ENCODE measurements at places on chromosomes 4 and X. TPM values are rescaled to one million over a fixed set of nuclear protein-coding genes. Genes with fewer than 3 reads are reported as not detected.

- H3K27ac ChIP-seq = no peak overlapping the region
- H3K36me3 ChIP-seq = peaks cover 28% of the 10 kb centered on the region
- H3K4me1 ChIP-seq = no peaks in the 10 kb centered on the region
- DNase-seq = no peak
Measured at GRCh38 chrX:71239781-71240180, 14.2 kb downstream of the ZMYM3 start.

The SLC6A14 gene
- not detected for total RNA-seq

The S100P gene
- 1.3 TPM for total RNA-seq

DNA sequence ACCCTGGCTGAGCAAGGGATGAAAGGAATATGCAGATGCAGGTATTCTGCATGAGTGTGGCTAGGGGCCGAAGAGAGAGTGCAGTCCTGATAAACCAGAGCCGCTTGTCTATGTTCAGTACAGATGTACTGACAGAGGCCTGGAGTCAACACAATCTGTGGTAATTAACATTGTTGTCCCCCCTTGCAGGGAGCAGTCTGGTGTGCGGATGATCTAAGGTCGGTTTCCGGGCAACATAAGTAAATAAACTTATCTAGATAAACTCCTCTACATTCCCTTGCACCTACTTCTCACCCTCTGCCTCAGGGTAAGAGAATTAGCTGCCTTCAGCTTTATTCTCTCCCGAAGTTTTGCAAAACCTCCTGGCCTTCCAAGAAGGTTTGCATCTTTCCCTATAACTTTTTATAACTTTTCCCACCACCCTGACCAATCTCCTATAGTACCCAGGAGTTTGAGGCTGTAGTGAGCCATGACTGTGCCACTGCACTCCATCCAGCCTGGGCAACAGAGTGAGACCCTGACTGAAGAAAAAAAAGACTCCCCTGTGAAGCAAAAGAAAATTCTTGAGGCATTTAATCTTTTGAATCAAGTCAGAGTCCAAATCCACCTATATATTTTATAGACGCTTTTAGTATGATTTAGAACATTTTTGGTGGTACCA, 26.6 kb downstream of the SNX25 start:
- H3K36me3 ChIP-seq = peaks cover 10% of the 10 kb centered on the region
- no peak for DNase-seq

- H3K27ac ChIP-seq = no peak overlapping the region
- H3K4me1 ChIP-seq = peaks cover 7% of the 10 kb centered on the region
- H3K36me3 ChIP-seq = no peaks in the 10 kb centered on the region
Measured at GRCh38 chrX:13265549-13266132, 54.2 kb downstream of the ATXN3L start.

DNA sequence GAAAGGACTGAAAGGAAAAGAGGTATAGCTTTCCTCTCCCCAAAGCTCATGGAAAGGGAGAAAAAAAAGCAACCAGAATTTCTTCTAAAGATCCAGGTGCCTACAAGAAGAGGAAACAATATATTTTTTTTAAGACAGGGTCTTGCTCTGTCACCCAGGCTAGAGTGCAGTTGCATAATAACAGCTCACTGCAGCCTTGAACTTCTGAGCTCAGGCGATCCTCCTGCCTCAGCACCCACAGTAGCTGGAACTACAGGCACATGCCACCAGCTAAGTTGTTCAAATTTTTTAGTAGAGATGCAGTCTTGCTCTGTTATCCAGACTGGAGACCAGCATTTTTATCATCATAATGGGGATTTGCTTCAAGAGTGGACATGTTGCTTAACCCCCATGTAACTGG, 30.5 kb upstream of the BBS12 start:
- no peak overlapping the region for H3K4me3 ChIP-seq
- H3K36me3 ChIP-seq = peaks cover 4% of the 10 kb centered on the region
- H3K4me1 ChIP-seq = peaks cover 33% of the 10 kb centered on the region
- no peak for DNase-seq
- no peak overlapping the region for H3K27ac ChIP-seq

DNA sequence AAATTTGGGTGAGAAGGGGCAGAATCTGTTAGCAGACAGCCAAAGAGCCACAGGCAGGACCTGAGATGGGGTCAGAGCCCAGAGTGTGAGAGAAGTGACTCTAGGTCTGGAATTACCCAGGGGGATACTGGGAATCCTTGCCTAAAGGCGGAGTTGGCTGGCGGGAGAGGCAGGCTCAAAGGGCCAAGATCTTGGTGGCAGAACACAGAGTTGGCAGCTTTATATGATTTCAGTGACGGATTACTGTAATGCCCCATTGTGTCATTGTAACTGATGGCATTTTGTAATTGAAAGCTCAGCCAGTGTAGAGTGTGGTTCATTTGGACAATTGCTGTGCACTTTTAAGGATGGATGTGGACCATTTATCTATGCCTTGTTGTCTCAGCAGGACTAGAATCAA, 77.3 kb downstream of the SMIM20 start:
- no peak overlapping the region for H3K27ac ChIP-seq
- H3K36me3 ChIP-seq = no peaks in the 10 kb centered on the region
- H3K27me3 ChIP-seq = peaks cover 2% of the 10 kb centered on the region
- no peak overlapping the region for H3K4me3 ChIP-seq
- DNase-seq = peak; percentile 34

GRCh38 chr4:169665046-169665737, 44.8 kb downstream of the CLCN3 start:
- no peaks in the 10 kb centered on the region for H3K27me3 ChIP-seq
- H3K27ac ChIP-seq = peak overlapping the region; percentile 33
- H3K4me1 ChIP-seq = peaks cover 16% of the 10 kb centered on the region
- DNase-seq = no peak
- H3K36me3 ChIP-seq = peaks cover 24% of the 10 kb centered on the region

The GABRG1 gene
- not detected for total RNA-seq

DNA sequence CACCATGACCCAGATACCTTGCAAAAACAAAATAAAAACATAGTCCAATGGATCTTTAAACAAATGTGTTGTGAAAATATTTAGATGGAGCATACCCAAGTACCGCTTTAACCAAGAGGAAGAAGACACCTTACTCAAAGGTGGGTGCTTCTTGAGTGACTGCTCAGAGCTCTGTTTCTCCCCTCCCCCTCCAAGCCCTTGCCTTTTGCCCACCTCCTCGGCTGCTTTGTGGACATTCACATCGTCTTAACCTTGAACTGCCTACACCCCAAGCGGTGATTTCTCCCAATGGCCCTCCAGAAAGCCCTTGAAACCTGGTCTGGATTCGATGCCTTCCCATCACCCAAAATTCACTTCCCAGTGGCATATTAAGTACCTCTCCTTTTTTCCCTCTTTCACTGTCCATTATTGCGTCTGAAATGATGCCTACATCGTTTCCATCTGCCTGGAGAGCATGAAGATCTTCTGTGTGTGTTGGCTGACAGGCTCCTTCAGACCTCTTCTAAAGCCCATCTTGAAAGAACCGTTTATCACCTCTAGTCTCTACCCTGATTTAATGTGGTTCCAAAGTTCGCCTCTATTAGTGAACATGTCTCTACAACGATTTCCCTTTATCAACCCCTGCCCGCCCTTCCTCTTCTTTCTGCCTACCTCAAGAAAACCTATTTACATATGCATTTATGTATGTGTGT, 968 bp downstream of the GPRIN3 start:
- H3K4me3 ChIP-seq = peak overlapping the region; percentile 95
- H3K36me3 ChIP-seq = peaks cover 38% of the 10 kb centered on the region
- DNase-seq = peak; percentile 67
- H3K27ac ChIP-seq = peak overlapping the region; percentile 96
- H3K4me1 ChIP-seq = peaks cover 39% of the 10 kb centered on the region

GRCh38 chr4:48909697-48910096, 3.1 kb upstream of the OCIAD2 start:
- peaks cover 5% of the 10 kb centered on the region for H3K36me3 ChIP-seq
- H3K4me3 ChIP-seq = no peak overlapping the region
- DNase-seq = peak; percentile 68
- no peaks in the 10 kb centered on the region for H3K27me3 ChIP-seq
- H3K4me1 ChIP-seq = peaks cover 23% of the 10 kb centered on the region

- H3K4me3 ChIP-seq = no peak overlapping the region
- no peak overlapping the region for H3K27ac ChIP-seq
- no peaks in the 10 kb centered on the region for H3K27me3 ChIP-seq
- H3K4me1 ChIP-seq = peaks cover 4% of the 10 kb centered on the region
Measured at GRCh38 chrX:21863241-21863640, 7.5 kb downstream of the YY2 start.

The MAGEB1 gene
- total RNA-seq = not detected

The RS1 gene
- not detected for total RNA-seq

- H3K27me3 ChIP-seq = no peaks in the 10 kb centered on the region
- peaks cover 11% of the 10 kb centered on the region for H3K4me1 ChIP-seq
- no peak overlapping the region for H3K27ac ChIP-seq
- peaks cover 11% of the 10 kb centered on the region for H3K36me3 ChIP-seq
Measured at GRCh38 chrX:132206259-132206658, 13.0 kb downstream of the RAP2C start.

DNA sequence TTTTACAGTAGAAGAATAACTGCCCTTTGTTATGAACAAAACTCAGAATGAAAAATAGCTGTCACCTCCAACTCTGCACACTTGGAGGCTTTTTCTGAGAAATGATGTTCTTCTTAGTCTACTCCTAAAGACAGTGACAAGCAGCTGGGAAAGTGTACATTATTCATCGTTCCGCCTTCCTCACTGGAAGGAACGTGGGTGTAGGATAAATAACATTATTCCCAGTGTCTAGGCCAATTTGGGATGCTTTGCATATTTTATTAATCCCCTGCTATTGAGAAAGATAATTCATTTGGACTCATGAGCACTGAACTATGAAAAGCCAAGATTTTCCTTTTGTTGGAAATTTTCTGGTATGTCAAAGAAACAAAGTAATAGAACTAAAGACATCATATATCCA, 87.8 kb downstream of the VCX2 start:
- no peaks in the 10 kb centered on the region for H3K27me3 ChIP-seq
- H3K36me3 ChIP-seq = no peaks in the 10 kb centered on the region
- no peak for DNase-seq

DNA sequence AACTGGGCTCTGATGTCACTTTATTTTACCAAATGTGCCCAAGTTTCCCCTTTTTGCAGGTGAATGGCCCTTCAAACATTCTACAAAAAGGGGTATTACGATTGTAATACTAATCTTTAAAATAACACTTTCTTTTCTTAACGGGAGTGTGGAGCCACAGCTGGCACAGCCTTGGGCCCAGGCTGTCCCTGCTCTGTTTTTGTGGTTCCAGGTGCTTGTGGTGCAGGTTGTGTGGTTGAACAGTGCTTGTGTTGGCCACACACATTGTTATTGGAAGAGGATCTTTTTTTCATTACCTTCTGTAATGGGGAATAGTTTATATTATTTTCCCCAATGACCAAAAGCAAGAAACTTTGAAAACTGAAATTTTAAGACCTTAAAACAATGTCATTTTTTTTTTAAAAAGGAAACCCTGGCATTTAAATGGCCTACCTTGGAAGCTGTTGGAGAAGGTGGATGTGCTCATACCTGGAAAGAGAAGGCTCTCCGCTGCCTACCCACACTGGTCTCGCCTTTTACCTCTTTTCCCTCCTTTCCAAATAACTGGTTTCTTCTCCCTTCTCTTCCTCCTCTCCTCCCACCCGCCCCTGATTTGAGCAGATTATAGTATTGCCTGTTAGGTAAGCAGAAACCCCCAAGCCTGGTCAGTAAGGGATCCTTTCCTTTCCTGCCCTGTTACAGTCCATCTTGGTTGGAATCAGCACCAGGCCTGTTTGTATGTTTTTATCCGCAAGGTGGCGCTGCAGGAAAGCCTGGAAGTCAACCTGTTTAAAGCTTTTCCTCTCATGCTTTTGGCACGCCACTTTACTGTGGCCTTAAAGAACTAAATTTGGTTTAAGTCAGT, 28.6 kb downstream of the HADH start:
- H3K4me3 ChIP-seq = no peak overlapping the region
- DNase-seq = peak; percentile 85
- peaks cover 25% of the 10 kb centered on the region for H3K36me3 ChIP-seq
- no peaks in the 10 kb centered on the region for H3K27me3 ChIP-seq
- H3K27ac ChIP-seq = no peak overlapping the region

DNA sequence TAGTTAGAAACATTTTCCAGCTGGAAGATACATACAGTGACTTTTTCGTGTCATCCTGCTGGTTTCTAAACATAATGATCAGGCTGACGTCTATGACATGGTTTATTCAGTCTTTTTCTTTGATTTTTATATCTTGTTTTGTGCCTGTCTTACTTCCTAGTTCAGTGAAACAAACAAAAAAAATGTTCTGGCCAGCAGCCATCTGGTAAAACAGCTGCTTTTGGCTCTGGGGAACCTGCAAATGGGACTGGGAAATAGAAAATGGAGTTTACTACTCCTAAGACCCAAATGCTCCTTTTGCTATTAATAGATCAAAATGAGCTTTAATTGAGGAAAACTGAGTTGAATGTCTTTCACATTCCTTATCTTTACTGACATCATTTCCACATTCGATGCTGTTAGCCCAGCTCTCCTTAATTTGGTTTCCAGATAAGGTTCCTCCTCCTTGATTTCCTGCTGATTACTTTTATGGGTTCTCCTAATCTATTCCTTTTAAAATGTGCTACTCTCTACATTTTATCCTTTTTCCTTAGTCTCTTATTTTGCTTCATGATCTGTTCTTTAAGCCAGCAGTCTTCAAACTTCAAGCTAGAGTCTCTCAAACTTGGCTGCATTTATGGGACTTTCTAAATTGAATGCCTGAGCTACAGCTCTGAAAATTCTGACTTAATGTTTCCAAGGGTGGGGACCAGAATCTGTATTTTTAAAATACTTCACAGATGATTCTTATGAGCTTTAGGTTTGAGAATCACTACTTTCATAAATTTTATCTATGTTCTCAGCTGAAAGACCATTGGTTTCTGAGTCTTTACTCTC, 499.5 kb downstream of the ANKRD50 start:
- H3K4me3 ChIP-seq = no peak overlapping the region
- H3K36me3 ChIP-seq = no peaks in the 10 kb centered on the region

DNA sequence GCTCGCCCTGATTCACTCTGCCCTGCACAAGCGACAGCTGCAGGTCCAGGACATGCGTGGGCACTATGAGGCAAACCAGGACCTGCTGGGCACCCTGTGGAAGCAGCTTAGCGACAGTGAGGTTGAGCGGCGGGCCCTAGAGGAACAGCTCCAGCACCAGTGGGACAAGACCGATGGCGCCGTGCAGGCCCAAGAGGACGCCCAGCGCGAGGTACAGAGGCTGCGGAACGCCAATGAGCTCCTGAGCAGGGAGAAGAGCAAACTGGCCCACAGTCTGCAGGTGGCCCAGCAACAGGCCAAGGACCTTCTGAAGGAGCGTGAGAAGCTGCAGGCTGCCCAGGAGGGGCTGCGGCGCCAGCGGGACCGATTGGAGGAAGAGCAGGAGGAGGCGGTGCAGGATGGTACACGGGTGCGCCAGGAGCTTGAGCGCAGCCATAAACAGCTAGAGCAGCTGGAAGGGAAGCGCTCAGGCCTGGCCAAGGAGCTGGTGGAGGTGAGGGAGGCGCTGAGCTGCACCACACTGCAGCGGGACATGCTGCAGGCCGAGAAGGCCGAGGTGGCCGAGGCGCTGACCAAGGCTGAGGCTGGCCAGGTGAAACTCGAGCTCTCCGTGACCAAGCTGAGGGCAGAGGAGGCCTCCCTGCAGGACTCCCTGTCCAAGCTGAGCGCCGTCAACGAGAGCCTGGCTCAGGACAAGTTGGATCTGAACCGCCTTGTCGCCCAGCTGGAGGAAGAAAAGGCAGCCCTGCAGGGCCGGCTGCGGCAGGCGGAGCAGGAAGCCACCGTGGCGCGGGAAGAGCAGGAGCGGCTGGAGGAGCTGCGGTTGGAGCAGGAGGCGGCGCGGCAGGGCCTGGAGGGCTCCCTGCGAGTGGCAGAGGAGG, 12.8 kb downstream of the SMIM10L2A start:
- no peak overlapping the region for H3K4me3 ChIP-seq
- H3K27me3 ChIP-seq = peaks cover 4% of the 10 kb centered on the region
- H3K27ac ChIP-seq = no peak overlapping the region
- H3K4me1 ChIP-seq = peaks cover 13% of the 10 kb centered on the region

The FATE1 gene
- not detected for total RNA-seq

GRCh38 chr4:52665592-52665991, 6.5 kb upstream of the USP46 start:
- H3K27me3 ChIP-seq = peaks cover 7% of the 10 kb centered on the region
- peaks cover 3% of the 10 kb centered on the region for H3K4me1 ChIP-seq
- no peak overlapping the region for H3K27ac ChIP-seq
- no peak overlapping the region for H3K4me3 ChIP-seq
- H3K36me3 ChIP-seq = peaks cover 16% of the 10 kb centered on the region
